Fibroblast of villous mesenchyme (primary cell): ENCODE measurements at places on chromosomes 16 and 17. TPM values are rescaled to one million over a fixed set of nuclear protein-coding genes. Genes with fewer than 3 reads are reported as not detected.
A peak's percentile ranks its signal among the peaks of the same experiment; 100 is the strongest.

Gene IFT20
- 46.7 and 51.4 TPM in 2 replicates for total RNA-seq

DNA sequence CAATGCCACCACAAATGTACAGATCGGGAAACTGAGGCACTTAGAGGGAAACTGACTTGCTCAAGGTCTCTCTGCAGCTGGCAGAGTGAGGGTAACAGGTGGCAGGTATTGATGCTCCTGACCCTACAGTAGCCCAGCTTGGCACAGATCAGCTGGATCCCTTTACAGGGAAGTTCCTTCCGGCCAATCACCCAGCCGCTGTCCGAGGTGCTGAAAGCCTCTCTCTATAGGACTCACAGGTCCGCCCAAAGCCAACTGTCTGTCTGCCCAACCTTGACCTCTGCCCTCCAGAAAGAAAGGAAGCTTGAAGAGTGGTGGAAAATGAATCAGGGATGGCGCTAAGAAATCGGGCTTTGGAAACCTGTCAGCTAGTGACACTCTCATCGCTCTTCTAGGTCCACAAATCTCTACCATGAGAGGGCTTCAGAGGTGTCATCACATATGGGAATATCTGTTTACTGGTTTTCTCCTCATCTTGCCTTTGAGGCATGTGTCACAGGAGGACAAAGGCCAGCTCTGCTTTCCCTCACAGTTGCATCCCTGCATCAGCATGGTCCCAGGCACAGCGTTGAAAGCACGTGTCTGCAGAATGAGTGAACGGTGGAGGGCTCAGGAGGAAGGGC is 246.2 kb downstream of the KATNIP start:
- DNase-seq = peak; percentile 49

Gene RHBDF1
- total RNA-seq = 32.8 and 37.4 TPM in 2 replicates

DNA sequence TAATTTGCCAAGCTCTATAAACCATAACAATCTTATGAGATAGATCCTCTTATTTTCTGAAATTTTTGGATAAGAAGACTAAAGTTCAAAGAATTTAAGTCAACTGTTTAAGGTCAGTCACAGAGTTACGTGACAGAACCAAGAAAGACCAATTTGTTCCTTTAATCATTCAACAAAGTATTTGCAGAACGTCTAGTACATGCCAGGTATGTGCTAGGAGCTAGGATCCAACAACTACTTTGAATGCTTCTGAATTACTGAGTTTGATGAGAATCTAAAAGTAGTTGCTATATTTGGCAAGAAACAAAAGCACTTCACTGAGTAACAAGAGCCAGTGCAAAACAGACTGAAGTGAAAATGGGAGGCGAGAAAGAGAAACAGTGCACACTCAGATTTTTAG is 15.0 kb downstream of the GLOD4 start:
- no peak for DNase-seq

- DNase-seq = no peak
Measured at GRCh38 chr16:1439058-1439698, 5.2 kb downstream of the CCDC154 start.

- DNase-seq = peak; percentile 64
Measured at GRCh38 chr17:50185631-50186471, 15.6 kb downstream of the COL1A1 start.

DNA sequence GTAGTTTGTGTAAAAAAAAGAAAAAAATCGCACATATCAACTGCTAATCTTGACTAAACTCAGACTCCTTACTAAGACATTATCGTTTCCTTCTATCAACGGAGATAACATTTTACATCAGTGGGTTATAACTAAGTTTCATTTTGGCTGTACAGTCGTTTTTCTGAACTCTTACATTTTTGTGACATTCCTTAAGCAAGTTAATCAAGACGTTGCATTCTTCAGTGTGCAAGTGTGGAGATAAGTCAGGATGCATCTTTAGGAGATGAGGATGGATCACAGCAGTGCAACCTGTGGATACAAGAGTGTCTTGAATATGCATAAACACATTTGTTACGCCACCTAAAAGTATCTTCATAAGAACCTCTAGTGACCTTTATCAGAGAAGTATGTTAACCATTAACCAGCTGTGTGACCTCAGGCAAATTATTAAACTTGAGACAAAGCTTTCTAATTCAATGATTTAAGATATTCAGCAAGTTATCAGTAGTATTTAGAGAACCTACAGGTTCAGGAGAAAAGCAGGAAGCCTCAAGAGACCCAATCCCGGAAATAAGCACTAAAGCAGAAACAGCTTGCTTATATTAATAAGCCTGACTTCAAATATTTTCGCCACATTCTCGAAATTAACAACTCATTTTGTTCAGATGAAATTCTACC is 9.4 kb downstream of the CMC2 start:
- DNase-seq = peak; percentile 56

- no peak for DNase-seq
Measured at GRCh38 chr16:12508054-12508453, 295.6 kb downstream of the CPPED1 start.

GRCh38 chr17:31390748-31391495 is 553 bp upstream of the RAB11FIP4 start:
- DNase-seq = no peak

DNA sequence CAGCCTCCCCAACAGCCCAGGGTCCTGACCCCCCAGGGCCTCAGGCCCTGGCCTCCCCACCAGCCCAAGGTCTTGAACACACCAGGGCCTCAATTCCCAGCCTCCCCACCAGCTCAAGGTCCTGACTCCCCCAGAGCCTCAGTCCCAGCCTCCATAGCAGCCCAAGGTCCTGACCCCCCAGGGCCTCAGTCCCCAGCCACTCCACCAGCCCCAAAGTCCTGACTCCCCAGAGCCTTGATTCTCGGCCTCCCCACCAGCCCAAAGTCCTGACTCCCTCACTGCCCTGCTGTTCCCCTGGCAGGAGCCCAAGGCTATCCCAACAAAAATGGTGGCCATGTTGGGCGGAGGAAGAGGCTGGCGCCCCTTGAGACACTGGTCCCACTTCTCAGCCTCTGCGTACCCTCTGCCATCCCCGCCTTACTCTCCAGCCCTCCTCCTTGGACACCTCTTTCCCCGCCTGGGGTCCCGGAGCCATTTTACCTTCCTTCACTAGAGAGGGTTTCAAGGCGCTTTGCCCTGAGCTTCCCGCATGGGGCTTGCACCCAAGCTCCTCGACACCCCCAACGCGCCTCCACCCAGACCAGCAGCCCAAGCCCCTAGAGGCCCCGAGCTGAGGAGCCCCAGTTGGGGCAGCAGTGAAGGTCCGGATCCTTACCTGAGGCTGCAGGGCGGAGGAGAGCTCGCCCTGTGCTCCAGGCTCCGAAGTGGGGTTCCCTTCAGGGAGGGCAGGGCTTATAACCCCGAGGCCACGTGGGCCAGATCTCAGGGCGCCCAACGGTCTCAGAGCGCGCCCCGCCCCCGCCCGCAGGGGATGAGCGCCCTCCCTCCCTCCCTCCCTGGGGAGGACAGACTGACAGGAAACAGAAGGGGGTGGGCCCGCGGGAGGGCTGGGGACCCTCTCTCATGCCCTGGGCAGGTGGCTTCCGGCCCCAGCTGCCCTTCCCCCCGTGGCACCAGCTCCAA is 3.5 kb upstream of the TSPOAP1 start:
- DNase-seq = no peak

Gene KRT31
- total RNA-seq = not detected in 2 replicates

DNA sequence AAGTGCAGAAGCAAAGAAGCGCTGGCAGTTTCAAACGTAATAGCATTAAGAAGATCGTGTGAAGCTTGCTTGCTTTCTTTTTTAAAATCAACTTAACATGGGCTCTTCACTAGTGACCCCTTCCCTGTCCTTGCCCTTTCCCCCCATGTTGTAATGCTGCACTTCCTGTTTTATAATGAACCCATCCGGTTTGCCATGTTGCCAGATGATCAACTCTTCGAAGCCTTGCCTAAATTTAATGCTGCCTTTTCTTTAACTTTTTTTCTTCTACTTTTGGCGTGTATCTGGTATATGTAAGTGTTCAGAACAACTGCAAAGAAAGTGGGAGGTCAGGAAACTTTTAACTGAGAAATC is 17.4 kb upstream of the RAB11FIP4 start:
- no peak for DNase-seq

- no peak for DNase-seq
Measured at GRCh38 chr16:4461250-4462085, 13.0 kb downstream of the NMRAL1 start.

- DNase-seq = no peak
Measured at GRCh38 chr17:71878271-71878670, 242.5 kb upstream of the SOX9 start.

GRCh38 chr16:15790458-15790857 is 66.4 kb downstream of the MYH11 start:
- DNase-seq = no peak

- DNase-seq = no peak
Measured at GRCh38 chr17:33927732-33928133, 327.4 kb upstream of the CCL2 start.

DNA sequence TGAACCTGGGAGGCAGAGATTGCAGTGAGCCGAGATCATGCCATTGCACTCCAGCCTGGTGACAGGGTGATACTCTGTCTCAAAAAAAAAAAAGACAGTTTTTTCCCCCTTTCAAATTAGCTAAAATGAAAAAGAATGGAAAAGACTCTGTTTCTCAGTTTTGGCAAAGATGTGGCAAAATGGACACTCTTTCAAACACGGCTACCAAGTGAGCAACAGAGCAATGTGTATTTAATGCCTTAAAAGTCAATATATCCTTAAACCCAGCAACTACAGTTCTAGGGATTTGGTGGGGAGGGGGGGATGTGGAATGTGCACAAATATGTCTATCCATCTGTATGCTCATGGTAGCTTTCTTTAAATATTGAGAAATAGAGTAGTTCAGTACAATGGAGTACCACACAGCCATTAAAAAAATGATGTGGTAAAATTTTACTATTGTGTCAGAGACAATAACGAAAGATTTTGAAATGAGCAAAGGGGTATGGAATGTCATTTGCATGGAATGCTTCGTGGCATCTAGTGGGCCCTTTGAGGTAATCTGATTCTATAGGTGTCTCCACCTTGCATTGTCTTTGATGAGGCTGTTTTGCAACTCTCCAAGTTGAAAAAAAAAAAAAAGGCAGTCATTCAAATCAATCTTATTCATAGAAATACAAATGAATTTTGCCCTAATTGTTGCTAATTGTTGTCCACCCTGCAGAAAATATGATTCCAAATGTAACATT is 108.1 kb downstream of the AXIN2 start:
- DNase-seq = no peak

- DNase-seq = peak; percentile 93
Measured at GRCh38 chr16:67246081-67246755, 1.1 kb downstream of the FHOD1 start.

GRCh38 chr16:17316005-17316404 is 154.8 kb downstream of the XYLT1 start:
- no peak for DNase-seq
